ENCODE measurements at places on chromosomes 2 and 18.

- no peak for DNase-seq
These were observed 151.9 kb downstream of the GALNT1 start for GRCh38 chr18:35733408-35733807.

- no peak for DNase-seq
These were observed 92.6 kb downstream of the EPB41L3 start for GRCh38 chr18:5451150-5451549.

DNA sequence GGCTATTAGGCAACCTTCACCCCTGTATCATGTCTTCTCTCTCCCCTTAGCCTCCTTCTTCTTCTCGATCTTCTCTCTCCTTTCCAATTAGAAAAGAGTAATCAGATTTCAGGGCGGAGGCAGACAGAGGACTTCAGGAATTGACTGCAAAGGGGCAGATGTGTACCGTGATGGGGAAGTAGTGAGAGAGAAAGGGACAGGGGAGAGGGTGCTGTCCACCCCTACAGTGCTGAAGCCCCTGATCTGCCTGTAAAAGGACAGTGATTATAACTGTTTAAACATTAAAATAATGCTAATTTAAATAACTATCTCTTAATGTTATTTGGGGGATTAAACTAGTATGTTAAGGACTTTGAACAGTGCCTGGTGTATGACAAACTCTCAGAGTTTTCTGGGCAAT is 178.5 kb downstream of the ACTR3 start:
- DNase-seq, result no peak

DNA sequence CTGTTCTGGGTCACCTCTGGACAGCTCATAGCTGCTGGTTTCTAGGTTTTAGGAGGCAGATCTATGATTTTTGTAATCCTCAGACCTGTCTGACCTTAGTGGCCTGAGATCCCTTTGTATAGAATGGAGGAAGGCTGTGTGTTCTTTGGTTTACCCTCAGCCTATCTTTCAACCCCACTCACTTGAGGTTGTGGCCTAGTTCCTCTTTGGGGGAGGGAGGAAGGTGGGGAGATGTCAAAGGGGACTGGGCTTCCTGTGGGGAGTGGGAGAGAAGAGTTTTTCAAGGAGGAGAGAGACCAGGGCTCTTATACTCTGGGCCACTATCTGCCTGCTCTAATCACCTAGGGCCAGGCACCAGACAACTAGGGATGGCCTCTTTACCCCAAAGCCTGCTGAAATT is 28.5 kb downstream of the SEMA4F start:
- DNase-seq, result no peak

GRCh38 chr18:63465059-63465458 is 11.7 kb upstream of the SERPINB5 start:
- no peak for DNase-seq

DNA sequence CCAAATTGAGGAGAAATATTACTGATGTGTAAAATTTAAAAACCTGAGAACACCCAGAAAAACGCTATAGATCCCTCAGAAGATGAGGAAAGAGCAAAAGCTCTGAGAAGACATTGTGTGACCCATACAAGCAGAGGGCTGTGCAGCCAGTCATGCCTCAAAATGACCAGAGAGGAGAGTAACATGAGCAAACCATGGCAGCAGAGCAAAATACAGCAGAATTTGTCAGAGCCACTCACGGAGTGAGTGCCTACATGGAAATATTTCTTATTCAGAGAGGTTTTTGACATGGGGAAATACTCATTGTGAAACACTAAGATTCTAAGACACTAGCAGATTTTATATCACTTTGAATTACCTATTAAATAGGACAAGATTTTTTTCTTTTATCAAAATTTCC is 96.8 kb upstream of the DNAJC10 start:
- DNase-seq, result no peak

GRCh38 chr2:96940001-96940615 is 46.3 kb downstream of the FAM178B start:
- no peak for DNase-seq

GRCh38 chr18:34959211-34959829 is 81.9 kb upstream of the MAPRE2 start:
- DNase-seq, result no peak

- no peak for DNase-seq
These were observed 74.3 kb upstream of the MMADHC start for GRCh38 chr2:149661844-149662243.

DNA sequence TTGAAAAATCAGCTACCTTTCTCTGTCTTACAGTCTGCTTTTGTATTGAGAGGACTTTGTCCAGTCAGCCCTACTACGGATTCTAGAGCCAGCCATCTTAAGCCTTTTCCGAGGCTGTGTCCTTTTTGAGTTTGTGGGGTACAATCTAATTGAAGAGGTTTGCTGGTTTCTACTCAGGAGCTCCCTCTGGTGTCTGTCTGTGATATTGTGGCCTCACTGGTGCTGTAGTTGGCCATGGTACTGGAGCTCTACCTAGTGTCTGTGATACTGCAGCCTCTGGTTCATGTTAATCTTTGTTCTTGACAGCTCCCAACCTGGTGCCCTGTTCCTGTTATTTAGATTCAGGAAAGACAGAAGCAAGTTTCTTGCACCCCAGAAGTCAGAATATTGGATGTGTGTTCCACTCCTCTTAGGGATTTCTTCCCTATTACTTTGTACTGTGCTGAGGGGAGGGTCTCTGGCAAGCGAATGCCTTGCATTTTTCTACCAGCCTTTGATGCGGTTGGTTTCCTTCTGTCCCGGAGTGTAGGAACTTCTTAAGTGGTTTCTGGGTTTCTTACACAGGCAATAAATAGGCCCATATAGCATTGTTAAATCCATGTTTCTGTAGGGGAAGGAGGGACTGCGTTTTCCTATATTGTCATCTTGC is 78.5 kb downstream of the ACSL3 start:
- peak; percentile 18 for DNase-seq

GRCh38 chr2:100821255-100821910 is 1.4 kb downstream of the NPAS2 start:
- no peak for DNase-seq

DNA sequence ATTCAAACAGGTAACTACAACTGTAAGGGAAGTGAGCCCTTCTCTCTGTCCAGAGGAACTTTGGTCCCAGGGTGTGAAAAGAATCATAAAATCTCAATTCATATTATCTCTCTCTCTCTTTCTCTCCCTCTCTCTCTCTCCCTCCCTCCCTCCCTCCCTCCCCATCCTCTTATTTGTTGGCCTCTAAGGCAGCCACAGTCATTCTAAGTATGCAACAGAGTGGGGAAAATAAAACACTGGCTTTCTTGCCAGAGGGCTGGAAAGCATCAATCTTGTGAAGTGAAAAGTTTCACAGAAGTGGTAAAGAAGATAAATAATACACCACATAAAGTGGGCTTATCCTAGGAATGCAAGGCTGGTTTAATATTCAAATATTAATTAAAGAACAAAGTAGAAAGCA is 95.6 kb upstream of the KCNH7 start:
- no peak for DNase-seq

- no peak for DNase-seq
These were observed 352.8 kb upstream of the GYPC start for GRCh38 chr2:126303113-126303512.

DNA sequence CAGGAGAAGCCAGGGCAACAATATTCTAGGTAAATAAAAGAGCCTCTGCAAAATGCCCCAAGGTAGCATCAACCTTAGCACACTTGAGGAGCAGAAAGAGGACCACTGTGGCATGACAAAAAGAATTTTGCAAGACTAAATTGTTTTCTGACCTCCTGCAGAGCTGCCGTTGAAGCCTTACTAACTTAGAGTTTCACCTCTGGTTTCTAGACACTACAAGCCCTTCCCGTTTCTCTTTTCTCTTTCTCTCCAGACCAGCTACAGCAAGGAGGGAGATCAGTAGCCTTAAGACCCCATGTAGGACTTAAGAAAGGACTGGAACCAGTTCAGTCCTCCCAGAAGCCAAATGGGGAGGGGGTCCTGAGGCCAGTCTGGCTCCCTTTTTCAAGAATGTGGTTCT is 73.3 kb upstream of the SP3 start:
- no peak for DNase-seq

DNA sequence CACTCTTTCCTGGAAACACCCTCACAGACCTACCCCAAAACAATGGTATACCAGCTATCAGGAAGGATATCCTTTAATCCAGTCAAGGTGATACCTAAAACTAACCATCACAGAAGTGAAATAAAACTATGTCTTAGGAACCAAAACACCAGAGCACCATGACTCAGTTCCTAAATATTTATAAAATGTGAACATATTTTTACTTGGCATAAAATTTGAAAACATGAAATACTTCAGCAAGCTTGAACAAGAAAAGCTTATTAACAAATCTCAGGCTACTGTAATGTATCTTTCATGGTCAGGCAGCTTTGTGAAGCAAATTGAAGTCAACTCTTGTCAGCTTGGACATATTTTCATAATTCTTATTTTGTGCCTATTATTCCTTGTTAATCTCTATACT is 440.8 kb upstream of the CDH20 start:
- no peak for DNase-seq

- DNase-seq, result no peak
These were observed 271.5 kb upstream of the MMADHC start for GRCh38 chr2:149858901-149859634.

DNA sequence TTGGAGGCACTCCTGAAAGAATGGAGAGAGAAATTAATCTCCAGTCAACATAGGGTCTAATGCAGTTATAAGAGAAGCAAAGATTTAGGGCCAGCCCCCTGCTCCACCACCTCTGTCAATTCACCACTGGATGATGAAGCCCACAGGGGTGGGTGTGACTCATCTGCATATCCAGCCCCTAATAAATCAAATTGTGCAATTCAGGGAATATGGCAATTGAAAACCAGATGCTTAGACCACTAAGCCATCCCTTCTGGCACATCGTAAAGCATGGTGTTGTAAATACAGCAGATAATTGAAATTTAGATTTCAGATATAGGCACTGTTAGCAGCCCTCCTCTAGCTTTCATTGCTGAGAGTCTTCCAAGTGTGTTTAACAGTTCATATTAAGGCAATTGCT is 541.4 kb downstream of the PARD3B start:
- DNase-seq, result no peak

DNA sequence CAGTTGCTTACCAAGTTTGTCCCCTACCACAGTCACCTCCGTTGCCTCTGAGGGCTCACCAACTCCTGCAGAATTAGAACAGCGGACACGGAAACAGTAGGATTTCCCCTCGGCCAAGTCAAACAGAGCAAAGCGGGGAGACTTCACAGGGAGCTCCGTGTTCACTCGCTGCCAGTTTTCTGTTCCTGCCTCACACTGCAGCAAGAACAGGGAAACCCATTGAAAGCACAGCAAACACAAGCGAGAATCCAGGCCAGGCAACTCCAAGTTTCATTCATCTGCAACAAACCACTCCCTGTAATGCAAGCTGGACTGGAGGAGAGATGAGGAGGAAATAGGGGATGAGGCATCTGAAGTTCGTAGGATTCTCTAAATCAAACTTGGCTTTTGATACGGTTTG is 84.2 kb downstream of the MYOM1 start:
- no peak for DNase-seq

All from GM06990 (cell line).